ENCODE measurements at places on chromosomes 2 and 18. TPM values are rescaled to one million over a fixed set of nuclear protein-coding genes. Genes with fewer than 3 reads are reported as not detected.

RND3 gene
- 627 TPM for polyA plus RNA-seq

DNAH6 gene
- 0.02 TPM for polyA plus RNA-seq

GCG gene
- polyA plus RNA-seq, result 0.27 TPM

PXDN gene
- polyA plus RNA-seq, result 271 TPM

FABP1 gene
- not detected for polyA plus RNA-seq

RNU2-63P gene
- not detected for polyA plus RNA-seq

MAP3K19 gene
- not detected for polyA plus RNA-seq

MYO7B gene
- not detected for polyA plus RNA-seq

GRCh38 chr2:235647877-235648276 is 154.0 kb downstream of the AGAP1 start:
- DNase-seq, result no peak

DNA sequence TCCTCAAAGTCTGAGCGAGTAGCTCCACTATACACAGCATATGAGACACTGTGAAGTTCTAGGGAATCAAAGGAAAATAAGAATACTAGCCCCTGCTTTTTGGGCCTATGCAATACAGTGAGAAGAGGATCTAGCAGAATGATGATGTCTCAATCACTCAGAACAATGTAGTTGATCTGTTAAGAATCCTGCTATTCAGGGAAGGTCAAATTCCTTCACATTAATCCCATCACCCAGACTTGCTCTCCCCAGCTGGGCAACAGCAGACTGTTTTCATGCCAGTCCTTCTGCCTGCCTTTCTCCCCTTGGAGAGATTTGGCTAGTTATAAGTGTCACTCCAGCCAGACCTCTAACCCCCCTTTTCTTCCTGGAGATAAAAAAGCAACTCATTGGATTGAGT is 230.0 kb upstream of the EPHA4 start:
- DNase-seq, result no peak

- DNase-seq, result no peak
Observed at GRCh38 chr2:71460595-71461303, 7.4 kb downstream of the DYSF start.

DNA sequence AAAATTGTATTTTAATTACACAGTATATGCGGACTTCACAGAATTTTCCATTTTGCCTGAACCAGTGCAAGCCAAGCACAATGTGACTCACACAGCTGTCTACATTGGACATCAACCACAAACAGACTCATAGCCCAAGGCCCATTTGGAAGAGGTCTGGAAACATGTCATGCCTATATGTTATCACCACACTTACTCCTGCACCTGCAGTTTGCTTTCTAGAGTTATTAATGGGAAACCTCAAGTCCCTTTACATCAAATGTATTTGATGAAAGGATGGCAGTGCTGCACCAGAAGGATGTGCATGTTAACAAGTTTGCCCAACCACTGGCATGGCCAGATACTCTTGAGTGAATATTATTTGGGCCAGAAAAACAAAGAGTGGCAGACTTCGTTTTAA is 548.9 kb upstream of the CDH2 start:
- DNase-seq, result no peak

- peak; percentile 94 for DNase-seq
Observed at GRCh38 chr2:43293744-43294695, 67.6 kb upstream of the ZFP36L2 start.

GRCh38 chr2:107569496-107569895 is 257.2 kb upstream of the RGPD4 start:
- no peak for DNase-seq

- no peak for DNase-seq
Observed at GRCh38 chr2:240037358-240037757, 7.1 kb upstream of the OR6B2 start.

DNA sequence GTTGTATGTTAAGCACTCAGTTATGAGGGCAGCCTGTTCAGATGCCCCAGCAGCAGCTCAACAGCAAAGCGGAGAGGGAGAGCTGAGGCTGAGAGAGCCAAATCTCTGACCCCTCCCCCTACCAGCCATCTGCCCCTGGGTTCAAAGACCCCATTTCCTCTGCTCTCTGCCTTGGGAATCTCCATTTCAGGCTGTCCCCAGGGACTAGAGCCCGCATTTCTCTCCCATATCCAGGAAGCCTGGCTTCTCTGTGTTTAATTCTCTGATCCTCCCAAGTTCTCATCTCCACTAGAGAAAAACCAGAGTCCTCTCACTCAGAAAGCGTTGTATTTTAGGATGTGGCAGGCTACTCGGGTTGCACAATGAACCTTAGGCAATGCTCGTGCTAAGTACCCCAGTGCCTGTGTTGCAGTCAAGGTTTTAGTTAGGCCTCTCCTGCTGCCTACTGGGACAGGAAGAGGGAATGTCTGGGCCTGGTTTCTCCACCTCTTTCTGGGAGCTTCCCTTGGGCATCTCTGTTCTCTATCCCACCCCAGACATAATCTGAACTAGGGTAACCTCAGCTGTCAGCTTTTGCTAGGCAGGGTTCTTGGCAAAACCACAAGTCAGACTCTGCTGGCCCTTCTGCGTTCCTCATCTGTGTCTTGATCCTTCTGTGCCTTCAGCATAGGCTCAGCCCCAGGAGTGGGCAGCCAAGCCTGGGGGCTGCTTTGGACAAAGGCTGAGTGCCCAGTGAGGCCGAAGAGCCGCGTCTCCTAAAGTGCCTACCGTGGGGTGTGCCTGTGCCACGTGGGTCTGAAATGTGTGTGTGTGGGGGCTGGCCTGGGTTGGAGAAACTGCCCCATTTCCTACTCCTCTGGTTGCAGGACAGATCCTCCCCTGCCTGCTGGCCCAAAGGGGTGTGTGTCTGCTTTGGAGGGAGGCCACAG is 96.8 kb downstream of the STPG4 start:
- no peak for DNase-seq
